Stimulated activated CD8-positive, alpha-beta memory T cell treated with anti-CD3 and anti-CD28 coated beads, Interleukin-4, amount 100 ng/mL, for 1 hour (primary cell): ENCODE measurements at places on chromosomes 6 and 20.
A peak's percentile ranks its signal among the peaks of the same experiment; 100 is the strongest.

- DNase-seq = no peak
Measured at GRCh38 chr6:155248008-155249001, 15.5 kb upstream of the CLDN20 start.

DNA sequence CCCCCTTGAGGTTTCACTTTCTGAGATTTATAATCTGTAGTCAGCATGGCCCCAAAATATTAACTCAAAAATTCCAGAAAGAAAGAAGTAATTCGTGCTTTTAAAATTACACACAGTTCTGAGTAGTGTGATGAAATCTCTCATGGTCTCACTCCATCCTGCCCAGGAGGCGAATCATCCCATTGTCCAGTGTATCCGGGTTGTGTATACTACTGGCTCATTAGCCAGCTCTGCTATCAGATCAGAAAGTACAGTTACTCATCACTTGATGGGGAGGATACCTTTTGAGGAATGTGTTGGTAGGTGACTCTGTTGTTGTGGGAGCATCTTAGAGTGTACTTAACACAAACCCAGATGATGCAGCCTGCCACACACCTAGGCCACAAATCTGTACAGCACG lies 65.2 kb downstream of the CDC5L start:
- DNase-seq = no peak

DNA sequence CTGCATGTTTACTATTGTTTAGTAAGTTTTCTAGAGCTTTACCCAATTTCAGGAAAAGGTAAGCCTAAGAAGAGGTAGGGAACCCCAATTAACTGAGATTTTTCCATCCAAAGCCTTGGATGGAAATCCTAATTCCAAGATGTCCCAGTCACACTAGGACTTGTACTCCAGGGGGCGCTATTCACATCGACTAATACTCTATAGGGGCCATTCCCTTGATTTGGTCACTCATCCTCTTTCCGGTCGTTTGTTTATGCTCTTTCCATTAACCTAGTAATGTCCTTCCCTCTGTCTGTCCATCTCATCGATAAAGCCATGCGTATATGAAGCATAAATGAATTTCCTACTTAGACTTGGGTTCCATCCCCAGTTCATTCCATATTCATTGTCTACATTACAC lies 80.8 kb upstream of the FUCA2 start:
- no peak for DNase-seq

DNA sequence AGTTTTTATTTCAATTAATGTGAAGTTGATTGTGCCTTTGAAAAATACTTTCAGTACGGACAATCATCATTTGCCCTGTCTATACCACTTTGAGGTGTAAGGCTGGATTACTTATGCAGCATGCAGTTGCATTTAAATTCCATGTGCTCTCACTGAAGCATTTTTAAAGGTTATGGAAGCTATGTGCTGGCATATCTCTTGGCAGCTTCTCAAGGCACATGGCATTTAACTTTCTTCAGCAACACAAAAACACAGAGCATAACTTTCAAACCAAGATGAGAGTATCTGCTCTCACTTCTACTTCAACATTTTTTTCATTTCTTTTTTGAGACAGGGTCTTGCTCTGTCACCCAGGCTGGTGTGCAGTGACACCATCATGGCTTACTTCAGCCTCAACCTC lies 360.6 kb upstream of the RUNX2 start:
- no peak for DNase-seq

GRCh38 chr6:145017051-145017450 lies 718.3 kb downstream of the EPM2A start:
- DNase-seq = no peak

GRCh38 chr6:73308712-73309534 lies 45.2 kb downstream of the DPPA5 start:
- no peak for DNase-seq

DNA sequence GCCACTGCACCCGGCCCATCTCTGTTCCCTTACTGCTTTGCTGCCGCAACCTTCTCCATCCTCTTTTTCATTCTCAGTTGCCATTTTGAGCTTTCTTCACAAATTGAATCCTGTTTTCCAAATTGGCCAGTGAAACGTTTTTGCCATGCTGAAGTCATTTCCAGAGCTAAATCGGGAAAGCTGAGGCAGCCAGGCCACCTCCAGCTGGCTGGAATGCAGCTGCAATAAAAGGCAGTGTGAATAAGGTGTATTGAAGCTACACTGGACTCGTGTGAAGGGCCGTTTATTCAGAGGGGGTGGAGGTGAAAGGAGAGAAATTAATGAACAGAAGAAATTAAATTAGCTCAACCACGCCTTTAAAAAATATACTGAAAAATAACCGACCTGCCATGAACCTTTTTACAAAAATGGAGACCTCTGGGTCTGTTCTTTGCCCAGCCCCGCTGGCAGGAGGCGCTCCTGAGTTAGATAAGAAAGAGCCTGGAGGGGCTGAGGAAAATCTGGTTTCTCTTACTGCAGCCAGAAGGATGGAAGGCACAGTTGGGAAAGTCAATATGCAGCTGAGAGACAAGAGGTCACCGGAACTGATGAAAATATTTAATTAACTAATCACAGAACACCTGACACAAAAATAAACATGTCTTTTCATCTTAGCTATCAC lies 283.9 kb downstream of the FOXC1 start:
- DNase-seq = no peak

DNA sequence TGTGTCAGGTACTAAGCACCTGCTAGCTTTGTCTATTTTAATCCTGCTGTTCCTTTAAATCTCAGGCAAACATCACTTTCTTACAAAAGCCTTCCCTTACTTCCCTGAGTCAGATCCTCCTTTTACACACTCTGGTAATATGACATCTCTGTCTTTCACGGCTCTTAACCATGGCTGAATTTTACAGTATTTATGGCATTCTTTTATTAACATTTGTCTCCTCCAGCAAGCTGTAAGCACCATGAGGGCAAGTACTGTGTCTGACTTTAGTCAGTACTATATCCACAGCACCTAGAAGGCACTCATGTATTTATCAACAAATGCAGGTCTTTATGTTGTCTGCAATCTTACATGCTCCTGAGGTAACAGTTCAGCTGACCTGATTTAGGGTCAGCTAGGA lies 33.7 kb upstream of the HBS1L start:
- no peak for DNase-seq

DNA sequence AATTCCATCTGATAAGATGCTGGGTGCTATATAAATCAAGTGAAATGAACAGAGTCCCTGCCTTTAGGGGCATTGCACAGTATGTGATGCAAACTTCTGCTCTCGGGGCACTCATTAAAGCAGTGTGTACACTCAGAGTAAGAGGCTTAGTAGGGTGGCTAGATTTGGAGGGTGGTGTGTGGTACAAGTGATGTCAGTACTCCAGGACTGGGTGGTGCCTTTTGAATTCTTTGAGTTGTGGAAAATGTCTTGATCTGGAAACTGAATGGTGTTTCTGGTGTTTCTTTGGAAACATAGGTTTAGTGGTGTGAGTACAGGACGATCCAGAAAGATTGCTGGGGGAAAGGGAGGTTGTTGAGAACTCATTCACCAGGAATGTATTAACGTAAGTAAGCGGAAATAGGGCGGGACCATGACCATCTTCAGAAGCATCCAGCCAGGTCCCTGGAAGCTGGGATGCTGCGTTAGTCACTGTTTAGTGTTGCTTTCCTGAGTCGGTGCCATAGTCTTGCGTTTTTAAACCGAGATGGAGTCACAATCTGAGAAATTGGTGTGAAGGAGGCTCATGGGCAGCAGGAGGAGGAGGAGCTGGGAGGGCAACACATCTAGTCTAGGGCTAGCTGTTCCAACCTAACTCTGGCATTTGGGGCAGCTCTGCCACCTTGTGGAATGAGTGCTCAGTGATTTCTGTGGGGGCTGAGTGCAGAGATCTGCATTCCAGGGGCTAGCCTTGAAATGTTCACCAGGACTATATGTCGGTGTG lies 70.3 kb downstream of the SCAND1 start:
- DNase-seq = peak; percentile 31

GRCh38 chr6:66961191-66961590 lies 1254.2 kb upstream of the EYS start:
- DNase-seq = no peak

GRCh38 chr20:62627901-62628612 lies 14.2 kb upstream of the SLCO4A1 start:
- DNase-seq = no peak

GRCh38 chr6:35166520-35166919 lies 25.4 kb upstream of the TCP11 start:
- DNase-seq = no peak

DNA sequence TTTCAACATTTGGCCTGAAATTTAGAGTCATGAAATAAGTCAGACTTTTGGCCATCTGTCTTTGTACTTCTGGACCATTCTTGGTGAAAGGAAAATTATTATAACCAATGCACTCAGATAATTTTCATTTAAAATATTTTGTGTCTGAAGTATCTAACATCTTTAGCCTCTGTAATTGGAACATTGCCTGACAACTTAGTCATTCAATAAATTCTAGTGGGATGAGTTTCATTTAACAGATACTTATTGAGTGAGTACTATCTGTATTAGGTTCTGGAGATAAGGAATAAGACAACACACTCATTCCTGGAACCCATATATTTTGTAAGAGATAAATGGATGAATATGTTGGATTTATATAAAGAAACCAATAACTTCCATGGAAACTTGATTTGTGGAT lies 536.0 kb downstream of the BCKDHB start:
- no peak for DNase-seq

GRCh38 chr6:65126667-65127066 lies 580.4 kb downstream of the EYS start:
- no peak for DNase-seq
